Esophagus squamous epithelium (tissue), 5 donors: ENCODE measurements at places on chromosomes 6 and 20.

- no peak for DNase-seq
Measured at GRCh38 chr6:83601119-83601518, 88.8 kb downstream of the PRSS35 start.

- no peak for DNase-seq
Measured at GRCh38 chr6:155880900-155881299, 425.3 kb upstream of the NOX3 start.

DNA sequence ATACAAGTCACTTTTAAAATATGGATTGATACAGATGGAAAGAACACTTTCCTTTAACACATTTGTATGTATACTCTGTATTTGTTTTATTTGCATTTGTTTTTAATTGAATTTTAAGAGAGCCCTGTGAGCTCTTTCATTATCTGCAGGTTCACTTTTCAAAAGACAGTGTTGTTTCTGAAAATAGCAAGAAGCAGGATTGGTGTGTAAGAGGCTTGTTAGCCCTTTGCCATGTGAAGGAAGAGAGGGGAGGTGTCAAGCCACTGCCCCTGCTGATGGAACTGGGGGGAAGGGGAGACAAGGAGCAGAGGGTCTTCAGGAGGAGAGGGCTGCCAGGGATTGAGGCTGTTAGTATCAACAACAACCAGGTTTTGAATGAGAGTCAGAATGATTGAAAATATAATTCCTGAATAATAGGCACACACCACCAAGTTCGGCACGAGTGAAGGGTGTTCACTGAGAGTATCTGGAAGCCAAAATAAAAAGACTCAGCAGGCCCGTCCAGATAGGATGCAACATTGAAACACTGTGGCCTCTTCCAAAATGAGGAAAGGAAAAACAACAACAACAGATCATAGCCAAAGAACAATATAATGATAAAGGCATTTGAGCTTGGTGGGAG, 12.6 kb upstream of the PBOV1 start:
- no peak for DNase-seq

- no peak for DNase-seq
Measured at GRCh38 chr6:169115632-169116031, 138.0 kb downstream of the THBS2 start.

GRCh38 chr20:50116368-50116999, 3.5 kb upstream of the UBE2V1 start:
- no peak for DNase-seq

- DNase-seq: no peak
Measured at GRCh38 chr20:8535403-8536261, 403.6 kb downstream of the PLCB1 start.

DNA sequence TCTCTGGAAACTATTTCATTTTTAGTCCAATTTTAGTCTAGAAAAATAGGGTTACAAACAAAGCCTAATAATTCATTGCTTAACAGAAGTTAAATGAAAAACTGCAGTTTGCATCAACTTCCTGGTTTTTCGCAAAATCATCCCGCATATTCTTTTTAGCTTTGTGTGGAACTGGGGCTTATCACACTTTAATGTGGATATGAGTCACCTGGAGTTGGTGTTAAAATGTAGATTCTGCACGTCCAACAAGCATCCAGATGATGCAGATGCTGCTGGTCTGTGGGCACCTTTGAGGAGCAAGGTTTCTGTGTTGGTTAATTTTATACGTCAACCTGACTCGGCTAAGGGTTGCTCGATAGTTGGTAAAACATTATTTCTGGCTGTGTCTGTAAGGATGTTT, 126.1 kb downstream of the PLCB4 start:
- no peak for DNase-seq

- DNase-seq: no peak
Measured at GRCh38 chr6:161788531-161788930, 514.7 kb upstream of the AGPAT4 start.

DNA sequence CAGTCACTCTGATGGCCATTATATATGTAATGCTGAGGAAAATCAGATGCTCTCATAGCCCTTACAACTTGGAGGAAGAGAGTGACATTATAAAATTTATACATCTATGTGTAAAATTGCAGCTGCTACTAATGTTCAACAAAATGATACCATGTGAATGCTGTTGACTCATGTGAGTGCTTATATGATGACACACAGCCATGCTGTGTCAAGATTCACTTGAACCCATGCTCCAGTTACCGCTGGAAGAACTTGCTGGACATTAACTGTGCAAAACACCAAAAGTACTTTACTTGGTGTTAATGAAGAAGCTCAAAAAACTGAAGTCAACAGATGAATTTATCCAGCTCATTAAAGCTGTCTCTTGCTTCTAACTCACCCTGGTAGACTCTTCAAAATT, 318.9 kb upstream of the PLCB4 start:
- DNase-seq: no peak

DNA sequence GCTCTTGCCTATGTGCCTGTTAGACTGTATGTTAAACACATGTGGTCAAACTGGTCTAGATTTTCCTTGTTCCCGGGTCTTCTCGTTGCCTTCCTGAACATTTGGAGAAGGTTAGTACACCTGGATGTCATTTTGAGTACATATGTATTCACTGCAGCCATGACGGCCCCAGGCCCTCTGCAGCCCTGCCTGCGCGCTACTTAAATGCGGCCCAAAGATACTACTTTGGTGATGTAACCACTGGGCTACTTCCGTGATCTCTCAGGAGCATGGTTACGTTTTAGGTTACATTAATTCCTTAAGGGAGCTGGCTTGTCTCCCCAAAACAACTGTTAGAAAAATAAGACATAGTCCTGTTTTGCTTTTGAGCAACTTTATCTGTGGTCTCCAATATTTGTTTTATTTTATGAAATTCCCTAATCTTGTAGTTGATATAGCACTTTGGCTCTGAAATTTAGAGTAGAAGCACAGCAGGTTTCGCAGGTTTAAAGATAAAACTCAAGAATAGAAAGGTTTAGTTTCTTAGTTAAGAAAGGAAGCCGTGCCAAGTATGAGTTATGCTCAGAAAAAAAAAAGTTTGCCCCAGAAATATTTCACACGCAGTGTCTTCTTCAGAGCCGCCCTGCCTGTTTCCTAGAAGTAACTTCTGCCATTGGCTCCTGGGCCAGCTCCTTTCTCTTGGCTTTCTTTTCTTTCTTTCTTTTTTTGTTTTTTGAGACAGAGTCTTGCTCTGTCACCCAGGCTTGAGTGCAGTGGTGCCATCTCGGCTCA, 38.1 kb downstream of the TIAM2 start:
- DNase-seq: no peak

GRCh38 chr6:41638002-41638934, at the start of gene MDFI:
Gene MDFI (plus strand): TSS chr6:41638468. CDS start chr6:41638750, 282 bp downstream.
- DNase-seq: no peak
